ENCODE measurements at places on chromosomes 2 and 18. TPM values are rescaled to one million over a fixed set of nuclear protein-coding genes. Genes with fewer than 3 reads are reported as not detected.

- DNase-seq, result no peak
Observed at GRCh38 chr18:27843783-27844777, 332.9 kb downstream of the CDH2 start.

DNA sequence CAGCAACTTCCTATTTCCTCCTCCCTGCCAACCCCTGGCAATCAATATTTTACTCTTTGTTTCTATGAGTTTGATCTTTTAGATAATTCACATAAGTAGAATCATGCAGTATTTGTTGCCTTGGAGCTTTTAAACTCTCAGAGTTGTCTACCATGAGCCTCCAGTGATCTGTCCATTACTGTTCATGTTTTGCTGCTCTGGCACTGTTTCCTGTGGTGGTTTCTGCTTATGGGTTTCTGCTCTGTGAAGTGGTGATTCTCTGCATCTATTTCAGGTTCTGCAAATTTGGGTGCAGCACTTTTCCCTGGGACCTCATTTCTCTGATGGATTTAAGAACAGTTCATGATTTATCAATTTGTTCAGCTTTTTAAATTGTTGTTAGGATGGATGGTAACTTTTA, 908.1 kb upstream of the FANCL start:
- no peak for DNase-seq

DNA sequence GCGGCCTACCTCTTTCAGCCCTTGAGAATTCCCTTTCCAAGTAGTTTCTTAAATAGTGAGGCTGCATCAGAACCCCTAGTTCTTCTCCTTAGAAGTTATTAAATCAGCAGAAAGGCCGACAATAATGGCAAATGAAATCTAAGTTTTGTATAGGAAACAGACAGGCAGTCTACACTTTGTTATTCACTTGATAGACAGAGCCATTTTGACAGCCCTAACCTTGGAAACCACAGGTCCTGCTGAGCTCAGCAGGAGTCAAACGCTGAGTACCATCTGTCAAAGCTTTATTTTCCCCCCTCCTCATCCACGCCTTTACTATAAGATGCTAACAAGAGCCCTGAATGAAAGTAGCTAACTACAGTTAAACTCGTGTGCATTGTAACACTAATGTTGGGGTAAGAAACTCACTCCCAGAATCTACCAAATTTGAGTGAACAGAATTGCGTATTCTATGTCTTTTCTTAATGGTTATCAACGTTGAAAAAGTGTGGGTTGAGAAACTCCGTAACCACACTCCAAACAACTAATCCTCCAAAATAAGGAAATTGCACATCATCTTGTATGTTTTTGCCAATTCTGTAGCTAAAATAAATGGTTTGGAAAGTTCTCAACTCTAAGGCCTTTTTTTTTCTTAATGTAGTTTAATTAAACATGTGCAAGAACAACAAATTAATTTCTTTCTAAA, 90.6 kb upstream of the EFEMP1 start:
- DNase-seq, result no peak

- DNase-seq, result no peak
Observed at GRCh38 chr2:63434024-63435001, 154.0 kb downstream of the WDPCP start.

DNA sequence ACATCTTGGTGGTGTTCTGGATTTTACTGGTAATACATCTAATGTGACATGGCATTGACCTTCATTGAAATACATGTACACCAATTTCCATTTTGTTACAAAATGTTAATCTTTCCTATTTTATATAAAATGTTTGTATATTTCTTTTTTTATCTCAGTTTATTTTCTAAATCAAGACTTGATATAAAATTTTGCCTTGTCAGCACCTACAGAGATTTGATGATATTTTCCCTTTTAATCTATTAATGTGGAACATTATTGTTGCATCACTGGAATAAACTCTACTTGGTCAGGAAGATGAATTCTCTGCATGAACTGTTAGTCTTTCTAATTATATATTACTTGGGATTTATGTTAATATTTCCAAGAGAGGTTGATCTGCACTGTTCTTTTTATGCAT, 294.0 kb upstream of the ETAA1 start:
- no peak for DNase-seq

GRCh38 chr2:176592216-176592615, 323.0 kb downstream of the MTX2 start:
- no peak for DNase-seq

TTC32 gene
- 6.6 TPM for total RNA-seq

DNA sequence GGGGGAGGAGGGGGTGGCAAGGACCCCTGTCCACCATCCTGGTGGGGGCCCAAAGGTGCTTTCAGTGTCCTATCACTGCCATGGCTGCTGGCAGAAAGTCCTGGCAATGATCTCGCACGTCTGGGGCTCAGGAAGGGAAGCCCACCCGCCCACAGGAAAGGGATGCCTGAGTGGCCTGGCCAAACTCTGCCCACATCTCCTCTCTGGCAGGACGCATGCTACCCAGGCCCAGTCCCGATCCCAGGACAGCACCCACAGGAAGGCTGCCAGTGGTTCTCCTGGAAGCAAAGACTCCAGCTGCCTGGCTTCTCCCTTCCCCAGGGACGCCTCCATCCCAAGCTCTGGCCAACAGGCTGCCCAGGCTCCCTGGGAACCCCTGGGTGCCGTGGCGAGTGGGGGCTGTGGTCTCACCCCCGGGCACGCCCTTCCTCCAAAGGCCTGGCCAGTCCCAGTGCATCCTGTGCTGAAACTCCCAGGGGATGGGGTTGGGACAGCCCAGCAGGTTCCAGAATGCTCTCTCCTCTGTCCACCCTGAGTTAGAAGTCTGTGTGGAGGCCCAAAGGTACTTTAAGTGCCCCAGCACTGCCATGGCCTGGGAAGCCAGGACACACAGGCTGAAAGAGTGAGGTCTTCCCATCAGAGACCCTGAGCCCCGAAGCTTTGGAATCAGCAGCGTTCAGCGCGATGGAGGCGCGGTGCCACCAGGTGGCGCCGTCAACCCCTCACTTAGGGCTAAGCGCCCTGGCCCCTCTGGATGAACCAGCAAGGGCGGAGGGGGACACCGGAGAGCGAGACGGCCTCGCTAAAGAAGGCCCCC, 29.8 kb upstream of the TAF1B start:
- peak; percentile 77 for DNase-seq

DNA sequence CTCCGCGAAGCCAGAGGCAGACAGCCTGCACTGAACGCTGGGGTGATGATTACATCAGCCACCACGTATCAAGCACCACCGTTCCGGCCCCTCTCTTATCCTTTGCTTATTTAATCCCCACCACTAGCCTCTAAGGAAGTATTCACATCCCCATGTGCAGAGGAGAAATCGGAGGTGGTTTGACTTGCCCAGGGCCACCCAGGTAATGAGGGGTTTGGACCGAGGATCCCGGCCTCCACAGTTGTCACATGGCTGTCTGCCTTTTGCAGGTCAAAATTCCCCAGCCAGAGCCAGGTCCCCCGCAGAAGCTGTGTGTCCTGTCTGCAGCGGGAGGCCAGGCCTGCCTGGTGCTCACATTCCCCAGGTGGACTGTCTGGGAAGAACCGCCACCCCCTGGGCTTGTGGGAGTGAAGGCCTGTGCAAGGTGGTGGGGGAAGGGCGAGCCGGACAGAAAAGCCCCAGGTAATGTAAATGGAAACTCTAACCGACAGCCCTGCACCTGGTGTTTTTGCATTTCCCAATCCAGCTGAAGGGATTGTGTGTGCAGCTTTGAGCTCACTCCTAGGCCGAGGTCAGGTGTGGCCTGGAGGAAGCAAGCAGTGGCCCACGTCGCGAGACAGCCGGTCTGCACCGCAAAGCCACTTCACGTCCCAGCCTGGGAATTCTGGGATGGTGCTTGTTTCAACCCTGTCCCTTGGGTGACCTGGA, 108.5 kb upstream of the ID2 start:
- no peak for DNase-seq

TMEM163 gene
- total RNA-seq, result 3.1 TPM

DNA sequence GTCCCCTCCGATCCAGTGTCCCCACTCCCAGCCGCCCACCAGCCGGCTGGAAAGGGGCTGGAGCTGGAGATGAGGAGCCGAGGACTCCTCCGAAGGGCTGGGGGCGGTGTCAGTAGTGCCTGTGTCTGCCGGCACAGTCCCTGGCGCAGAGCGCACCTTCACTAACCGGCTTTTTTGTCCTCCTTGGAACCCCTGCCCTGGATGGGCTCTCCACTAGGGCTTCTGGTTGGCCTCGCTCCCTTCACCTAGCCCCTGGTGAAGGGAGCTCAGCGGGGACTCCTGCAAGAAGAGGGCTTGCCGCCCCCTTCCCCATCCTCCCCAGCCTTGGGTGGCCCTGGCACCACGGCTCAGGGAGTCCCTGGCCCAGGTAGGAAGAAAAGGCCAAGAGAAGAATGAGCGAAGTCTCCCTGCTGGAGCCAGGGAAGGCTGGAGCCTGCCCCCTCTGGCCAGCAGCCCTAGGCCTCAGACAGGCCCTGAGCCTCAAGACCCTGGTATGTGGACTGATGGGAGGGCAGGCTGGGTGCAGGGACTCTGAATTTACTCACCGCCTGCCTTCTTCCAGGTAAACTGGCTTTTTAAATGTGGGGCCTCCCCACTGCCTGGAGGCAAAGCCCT, 570 bp upstream of the ECEL1 start:
- DNase-seq, result no peak

- DNase-seq, result peak; percentile 71
Observed at GRCh38 chr2:69917852-69918251, 2.9 kb downstream of the MXD1 start.

- DNase-seq, result no peak
Observed at GRCh38 chr2:203651621-203652020, 54.8 kb upstream of the CD28 start.

CPLX4 gene
- total RNA-seq, result not detected

BMP10 gene
- 1.9 TPM for total RNA-seq

KCNK3 gene
- total RNA-seq, result 47.5 TPM

LAMA1 gene
- 1.1 TPM for total RNA-seq

SERPINE2 gene
- 54.3 TPM for total RNA-seq

DNA sequence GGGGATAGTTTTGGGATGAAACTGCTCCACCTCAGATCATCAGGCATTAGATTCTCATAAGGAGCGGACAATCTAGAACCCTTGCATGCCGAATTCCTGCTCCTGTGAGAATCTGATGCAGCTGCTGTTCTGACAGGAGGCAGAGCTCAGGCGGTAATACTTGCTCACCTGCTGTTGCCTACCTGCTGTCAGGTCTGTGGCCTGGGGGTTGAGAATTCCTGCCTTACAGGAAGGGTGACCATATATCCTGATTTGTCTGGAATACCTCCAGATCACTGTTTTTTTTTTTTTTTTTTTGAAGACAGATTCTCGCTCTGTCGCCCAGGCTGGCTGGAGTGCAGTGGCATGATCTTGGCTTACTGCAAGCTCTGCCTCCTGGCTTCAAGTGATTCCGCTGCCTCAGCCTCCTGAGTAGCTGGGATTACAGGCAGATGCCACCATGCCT, 21.7 kb downstream of the ACSL3 start:
- DNase-seq, result no peak

NIFK gene
- 14.9 TPM for total RNA-seq

DNA sequence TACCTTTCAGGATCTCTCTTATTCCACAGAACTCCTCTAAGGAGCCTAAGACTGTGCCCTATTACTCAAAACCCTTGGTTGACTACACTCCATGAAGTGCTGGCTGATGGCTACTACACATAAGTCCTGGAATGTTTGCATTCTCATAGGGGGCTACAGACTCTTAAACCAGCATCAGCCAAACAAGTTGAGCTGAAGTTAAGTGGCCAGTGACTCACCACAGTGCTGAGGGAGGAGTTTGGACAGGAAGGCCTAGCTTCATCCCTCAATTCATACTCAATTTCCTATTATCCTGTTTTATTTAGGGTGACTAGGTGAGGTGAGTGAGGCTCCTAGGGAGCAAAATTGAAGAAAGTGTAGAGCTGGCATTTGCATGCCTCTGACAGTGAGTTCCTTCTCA, 246.7 kb downstream of the SMAD2 start:
- no peak for DNase-seq
